ENCODE measurements at places on chromosomes 7 and 10.

GRCh38 chr10:111523016-111523415 is 446.2 kb downstream of the ADRA2A start:
- no peak for DNase-seq

GRCh38 chr10:121338206-121338980 is 259.9 kb downstream of the FGFR2 start:
- no peak for DNase-seq

- no peak for DNase-seq
Observed at GRCh38 chr7:149751043-149751775, 22.2 kb downstream of the ZNF467 start.

GRCh38 chr10:18240185-18240882 is 100.1 kb downstream of the CACNB2 start:
- DNase-seq, result no peak

DNA sequence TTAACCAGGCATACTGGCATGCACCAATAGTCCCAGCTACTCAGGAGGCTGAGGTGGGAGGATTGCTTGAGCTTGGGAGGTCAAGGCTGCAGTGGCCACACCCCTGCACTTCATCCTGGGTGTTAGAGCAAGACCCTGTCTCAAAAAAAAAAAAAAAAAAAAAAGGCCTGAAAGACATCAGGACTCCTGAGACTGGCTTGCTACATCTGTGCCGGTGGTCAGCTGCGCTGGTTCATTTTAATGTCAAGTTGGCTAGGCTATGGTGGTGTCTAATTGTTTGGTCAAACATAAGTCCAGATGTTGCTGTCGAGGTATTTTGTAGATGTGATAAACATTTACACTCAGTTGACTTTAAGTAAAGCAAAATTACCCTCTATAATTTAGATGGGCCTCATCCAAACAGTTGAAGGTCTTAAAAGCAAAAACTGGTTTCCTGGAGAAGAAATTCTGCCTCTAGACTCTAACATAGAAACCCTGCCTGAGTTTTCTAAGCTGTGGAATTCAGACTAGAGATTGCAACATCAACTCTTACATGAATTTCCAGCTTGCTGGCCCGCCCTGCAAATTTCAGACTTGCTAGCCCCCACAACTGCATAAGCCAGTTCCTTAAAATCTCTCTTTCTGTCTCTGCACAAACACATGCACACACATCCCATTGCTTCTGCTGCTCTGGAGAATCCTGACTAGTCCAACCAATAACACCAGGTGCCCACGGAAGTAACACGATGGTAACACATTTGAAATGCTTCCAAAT is 18.2 kb downstream of the MYOF start:
- DNase-seq, result peak; percentile 69

GRCh38 chr7:81433692-81434331 is 336.0 kb downstream of the HGF start:
- no peak for DNase-seq

DNA sequence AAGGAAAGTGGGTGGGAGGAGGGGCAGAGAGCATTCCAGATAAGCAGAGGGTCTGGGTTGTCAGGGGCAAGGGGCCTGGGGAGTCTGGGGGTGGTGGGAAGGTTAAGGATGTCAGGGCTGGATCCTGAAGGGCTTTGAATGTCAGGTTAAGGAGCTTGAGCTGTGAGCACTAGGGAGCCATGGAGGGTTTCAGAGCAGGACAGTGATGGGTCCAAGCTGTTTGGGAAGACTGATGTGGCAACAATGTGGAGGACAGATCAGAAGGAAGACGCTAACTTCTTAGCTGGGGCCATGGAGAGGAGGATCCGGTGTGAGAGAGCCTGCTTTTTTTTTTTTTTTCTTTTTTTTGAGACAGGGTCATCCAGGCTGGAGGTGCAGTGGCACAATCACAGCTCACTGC is 13.9 kb upstream of the AQP1 start:
- no peak for DNase-seq

DNA sequence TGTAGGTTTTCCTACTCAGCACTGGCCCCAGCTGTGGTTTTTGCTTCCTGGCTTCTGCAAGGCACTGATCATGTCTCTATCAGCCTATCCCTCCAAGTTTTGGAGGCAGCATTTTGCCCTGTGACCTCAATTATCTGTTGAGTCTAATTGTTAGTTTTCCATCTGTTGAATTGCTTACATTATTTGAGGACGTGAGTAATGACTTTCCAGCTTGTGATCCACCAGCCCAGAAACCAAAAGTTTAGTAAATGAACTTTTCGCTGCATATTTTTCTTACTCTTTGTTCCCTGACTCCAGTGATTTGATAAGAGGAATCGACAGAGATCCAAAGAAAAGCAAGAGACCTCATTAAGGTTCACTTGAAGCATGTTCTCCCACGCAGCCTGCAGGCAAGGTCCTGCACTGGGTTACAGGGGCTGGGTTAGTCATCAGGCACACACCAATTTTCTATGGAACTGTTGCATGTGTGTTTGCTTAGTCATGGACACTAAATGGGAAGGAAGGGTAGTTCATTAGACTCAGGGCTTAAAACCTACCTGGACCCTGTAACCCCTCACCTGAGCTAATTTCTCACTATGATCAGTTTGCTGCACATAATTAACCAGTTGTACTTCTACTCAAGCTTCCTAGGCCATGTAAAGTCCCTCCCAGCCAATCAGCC is 57.2 kb downstream of the AKR1E2 start:
- DNase-seq, result no peak

DNA sequence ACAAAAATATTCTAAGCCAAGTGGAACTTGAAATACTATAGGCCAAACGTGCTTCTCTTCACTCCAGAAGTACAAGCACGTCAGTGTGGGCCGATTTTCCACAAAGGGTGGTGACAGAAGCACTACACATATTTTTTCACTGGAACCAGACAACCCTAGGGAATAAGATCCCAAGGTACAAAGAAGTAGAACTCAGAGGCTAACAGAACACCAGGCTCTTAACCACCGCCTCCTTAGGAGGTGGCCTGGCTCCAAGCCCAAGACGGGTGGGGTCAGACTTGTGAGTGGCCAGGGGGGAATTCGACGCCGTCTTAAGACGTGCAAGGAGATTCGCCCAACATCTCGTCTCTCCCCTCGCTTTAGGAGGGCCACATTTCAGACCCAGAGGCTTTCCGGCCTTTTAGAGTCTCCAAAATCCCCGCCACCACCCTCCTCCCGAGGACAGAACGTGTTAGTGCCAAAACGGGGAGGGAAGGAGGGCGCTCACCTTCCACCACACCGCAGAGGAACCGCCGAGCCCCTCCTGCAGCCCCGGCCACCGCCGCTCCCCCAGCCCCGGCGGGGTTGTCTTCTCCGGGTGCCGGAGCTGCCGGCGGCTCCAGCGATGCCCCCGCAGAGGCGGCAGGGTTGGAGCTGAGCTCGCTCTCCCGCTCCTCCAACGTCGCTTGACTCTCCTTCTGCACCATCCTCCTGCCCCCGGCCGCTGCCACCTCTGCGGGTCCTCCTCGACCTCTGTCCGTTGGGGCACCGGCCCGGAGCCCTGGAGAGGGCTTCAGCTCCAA is 716 bp downstream of the OGA start:
- peak; percentile 86 for DNase-seq

DNA sequence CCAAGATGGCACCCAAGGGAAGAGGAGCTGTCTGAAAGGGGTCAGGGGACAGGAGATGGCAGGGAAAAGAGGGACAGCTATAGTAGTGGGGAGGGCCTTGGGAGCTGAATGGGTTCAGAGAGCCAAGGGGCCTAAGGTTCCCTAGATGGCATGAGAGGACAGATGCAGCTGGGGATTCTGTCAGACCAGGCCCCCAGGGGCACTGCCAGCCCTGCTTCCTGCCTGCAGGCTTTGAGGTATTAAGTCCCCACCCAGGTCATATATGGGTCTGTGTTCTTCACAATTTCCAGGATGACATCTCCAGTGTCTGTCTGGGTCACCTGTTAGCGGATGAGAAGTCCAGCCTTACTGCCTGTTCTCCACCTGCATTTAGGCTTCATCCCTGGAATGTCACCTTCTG is 56.7 kb downstream of the NEURL1 start:
- peak; percentile 9 for DNase-seq

DNA sequence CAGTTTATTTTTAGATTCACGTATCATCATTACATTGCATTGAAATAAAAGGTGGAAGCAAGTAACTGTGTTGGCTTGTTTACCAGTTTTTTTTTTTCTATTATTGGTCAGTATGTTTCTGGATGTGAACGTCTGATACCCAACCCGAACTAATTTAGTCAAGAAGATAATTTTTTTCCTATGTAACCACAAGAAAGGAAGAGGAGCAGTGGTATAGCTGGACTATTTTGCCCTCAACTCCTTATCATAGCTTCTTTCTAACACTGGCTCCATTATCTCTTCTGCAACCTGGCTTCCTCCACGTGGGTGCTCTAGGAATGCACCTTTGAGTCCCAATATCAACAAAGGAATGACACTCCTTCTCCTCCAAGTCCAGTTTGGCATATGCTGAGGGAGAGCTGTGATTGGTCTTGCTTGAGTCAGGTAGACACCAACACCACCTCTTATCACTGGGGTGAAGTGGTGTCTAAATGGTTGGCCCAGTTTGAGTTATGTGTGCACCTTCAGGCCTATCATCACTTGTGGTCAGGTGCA is 29.4 kb downstream of the OR9A2 start:
- no peak for DNase-seq

DNA sequence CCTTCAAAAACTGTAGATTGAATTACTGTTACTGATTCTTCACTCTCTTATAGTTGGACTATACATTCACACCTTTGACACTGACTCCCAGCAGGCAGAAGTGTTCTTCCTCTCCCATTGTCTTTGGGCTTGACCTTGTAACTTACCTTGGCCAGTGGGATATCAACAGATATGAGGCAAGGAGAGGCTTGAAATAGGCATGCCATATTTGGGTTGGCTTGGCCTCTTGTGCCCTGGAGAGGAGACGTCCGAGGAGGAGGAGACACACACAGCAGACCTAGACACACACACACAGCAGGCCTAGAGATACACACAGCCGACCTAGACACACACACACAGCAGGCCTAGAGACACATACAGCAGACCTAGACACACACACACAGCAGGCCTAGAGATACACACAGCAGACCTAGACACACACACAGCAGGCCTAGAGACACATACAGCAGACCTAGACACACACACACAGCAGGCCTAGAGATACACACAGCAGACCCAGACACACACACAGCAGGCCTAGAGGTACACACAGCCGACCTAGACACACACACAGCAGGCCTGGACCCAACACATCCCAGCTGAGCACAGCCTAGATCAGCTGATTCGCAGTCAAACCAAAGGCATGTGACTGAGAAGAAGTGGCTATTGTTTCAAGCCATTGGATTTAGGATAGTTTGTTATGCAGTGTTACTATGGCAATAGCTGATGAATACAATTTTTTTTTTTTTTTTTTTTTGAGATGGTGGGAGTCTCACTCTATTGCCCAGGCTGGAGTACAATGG is 12.5 kb upstream of the GNA12 start:
- DNase-seq, result no peak

GRCh38 chr10:112507046-112507445 is 60.0 kb downstream of the VTI1A start:
- DNase-seq, result no peak

DNA sequence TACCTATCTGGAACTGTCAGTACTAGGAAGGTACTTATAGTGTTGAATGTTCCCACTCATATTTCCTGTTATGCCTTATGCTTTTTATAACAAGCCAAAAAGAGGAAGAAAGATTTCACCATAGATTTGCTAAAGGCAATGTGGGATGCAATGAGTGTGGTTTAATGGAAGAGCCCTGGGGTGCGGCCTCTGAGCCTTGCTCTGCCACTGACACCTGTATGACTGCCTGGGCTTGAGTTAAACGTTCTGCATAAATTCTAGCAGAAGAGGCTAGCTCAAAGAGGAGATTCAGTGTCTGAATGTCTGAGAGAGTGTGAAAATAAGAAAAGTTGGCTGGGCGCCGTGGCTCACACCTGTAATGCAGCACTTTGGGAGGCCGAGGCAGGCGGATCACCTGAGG is 143.8 kb downstream of the TPST1 start:
- DNase-seq, result no peak

- DNase-seq, result no peak
Observed at GRCh38 chr7:31003721-31004120, 40.0 kb downstream of the GHRHR start.

DNA sequence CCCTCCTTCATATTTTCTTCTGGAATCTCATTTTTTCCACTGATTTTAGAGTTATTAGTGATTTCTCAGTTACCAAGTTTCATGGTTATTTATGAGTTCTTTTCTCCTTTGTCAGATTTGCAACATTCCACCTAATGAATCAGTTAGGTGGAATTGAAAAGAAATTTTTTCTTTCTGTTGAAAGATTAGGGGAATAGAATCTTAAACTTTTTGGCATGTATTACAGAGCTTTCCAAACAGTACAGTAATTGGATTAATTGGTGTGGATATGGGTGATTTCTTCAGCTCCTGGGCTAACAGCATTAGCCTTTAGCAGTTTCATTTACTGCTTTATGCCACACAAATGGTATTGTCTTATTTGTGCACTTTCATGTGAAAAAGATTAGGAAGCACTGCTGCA is 17.0 kb downstream of the STAM start:
- no peak for DNase-seq

GRCh38 chr10:119302591-119303253 is 95.4 kb downstream of the GRK5 start:
- no peak for DNase-seq

- no peak for DNase-seq
Observed at GRCh38 chr7:131522325-131522930, 34.0 kb downstream of the PODXL start.

DNA sequence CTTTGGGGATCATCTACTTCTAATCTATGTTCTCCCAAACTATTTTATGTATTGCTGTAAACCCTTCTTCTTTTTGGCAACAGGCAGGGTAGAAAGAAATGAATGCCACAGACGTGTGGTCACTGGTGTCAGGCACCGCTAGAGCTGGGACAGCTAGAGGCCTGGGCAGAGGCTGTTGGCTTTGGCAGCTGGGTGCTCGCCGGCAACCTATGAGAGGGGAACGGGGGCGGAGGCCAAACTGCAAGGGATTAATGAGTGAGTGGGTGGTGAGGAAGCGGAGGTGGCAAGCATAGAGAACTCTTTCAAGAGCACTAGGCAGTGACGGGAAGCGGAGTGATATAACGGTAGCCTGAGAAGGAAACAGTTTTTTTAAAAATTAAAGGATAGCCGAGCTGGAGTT is 78.5 kb downstream of the CREB5 start:
- no peak for DNase-seq

GRCh38 chr10:43002596-43002995 is 74.3 kb upstream of the RET start:
- DNase-seq, result no peak

- no peak for DNase-seq
Observed at GRCh38 chr10:77833792-77834191, 92.8 kb downstream of the DLG5 start.

GRCh38 chr10:490256-490655 is 199.2 kb downstream of the DIP2C start:
- peak; percentile 80 for DNase-seq

DNA sequence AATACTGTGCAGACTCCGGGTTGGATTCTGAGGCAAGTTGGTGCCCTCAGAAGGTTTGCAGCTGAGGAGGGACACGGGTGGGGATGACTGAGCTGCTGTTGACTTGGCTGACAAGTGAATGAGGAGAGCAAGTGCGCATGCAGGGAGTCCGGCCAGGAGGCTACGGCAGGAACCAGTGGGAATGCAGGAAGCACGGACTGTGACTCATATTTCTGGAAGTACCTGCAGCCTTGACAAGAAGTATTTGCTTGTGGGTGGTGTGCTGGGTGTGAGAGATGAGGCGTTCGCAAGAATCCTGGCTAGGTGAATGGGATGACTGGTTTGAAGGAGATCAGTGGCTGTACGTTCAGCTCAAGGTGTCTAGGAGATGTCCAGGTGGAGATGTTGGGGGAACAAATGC is 30.8 kb upstream of the FXYD4 start:
- no peak for DNase-seq
